T-helper 22 cell (primary cell): ENCODE measurements at places on chromosomes 7 and 10.

- no peak for DNase-seq
These were observed 134.8 kb upstream of the KLF6 start for GRCh38 chr10:3919709-3920308.

- no peak for DNase-seq
These were observed 18.0 kb upstream of the XPNPEP1 start for GRCh38 chr10:109941236-109941862.

DNA sequence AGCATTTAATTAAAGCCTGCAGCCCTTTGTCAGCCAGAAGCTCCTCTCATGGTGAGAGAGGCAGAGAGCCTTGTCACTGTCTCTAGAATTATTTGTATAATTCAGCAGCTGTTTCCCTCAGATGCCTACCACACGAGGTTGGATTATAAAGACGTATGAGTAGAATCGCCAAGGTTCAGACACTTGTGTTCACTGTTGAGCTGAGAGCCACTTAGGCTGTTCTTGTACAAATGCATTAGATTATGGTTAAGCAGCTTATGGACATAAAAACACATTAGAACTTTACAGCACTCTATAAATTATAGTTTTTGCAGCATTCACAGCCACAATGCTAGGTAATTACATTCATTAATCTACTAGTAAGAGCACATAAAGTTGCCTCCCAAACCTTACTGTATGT, 282.6 kb downstream of the AUTS2 start:
- no peak for DNase-seq

- DNase-seq: no peak
These were observed 282.8 kb downstream of the PHF14 start for GRCh38 chr7:11256501-11256900.

DNA sequence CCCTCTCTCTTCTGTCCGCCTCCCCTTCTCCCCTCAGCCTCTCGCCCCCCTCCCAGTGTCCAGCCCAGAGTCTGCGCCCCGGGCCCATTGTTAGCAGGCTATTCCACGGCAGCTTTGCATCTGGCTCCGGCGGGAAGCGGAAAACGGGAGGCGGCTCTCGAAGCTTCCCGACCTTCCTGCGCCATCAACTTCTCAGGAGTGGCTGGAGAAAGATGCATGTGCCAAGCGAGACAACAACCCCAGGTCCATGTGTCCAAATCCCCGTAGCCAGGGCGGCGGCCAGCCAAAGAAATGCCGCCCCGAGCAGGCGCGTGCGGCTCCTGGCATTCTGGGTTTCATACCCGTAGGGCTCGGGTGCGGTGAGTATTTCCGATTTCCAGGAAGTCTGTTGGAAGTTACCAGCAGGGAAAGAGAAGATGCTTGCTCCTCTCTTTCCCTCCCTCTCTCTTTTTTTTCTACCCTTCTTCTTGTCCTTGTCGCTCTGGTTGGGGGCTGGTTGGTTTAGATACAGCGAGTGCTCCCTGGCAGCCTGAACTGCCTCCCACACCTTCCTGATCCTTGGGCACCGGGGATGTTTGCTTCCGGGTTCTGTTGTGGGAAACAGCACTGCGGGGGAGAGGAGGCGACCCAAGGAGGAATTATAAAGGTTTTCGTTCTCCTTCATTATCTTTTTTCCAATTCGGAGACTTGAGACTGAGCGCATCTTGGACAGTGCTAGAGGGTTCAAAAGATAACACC, 1.2 kb upstream of the HOXA2 start:
- no peak for DNase-seq
